ENCODE measurements at places on chromosomes 16 and 17. TPM values are rescaled to one million over a fixed set of nuclear protein-coding genes. Genes with fewer than 3 reads are reported as not detected.

The SULT1A1 gene
- total RNA-seq = 12.4 TPM

The KRT16 gene
- not detected for total RNA-seq

The ARL5C gene
- total RNA-seq = not detected

The ADAM11 gene
- total RNA-seq = 0.90 TPM

- H3K4me3 ChIP-seq = peak overlapping the region; percentile 70
- H3K4me1 ChIP-seq = peaks cover 30% of the 10 kb centered on the region
- H3K27ac ChIP-seq = peak overlapping the region; percentile 44
- H3K36me3 ChIP-seq = no peaks in the 10 kb centered on the region
- peak; percentile 46 for DNase-seq
Measured at GRCh38 chr16:68236137-68236825, 354 bp upstream of the ESRP2 start.

DNA sequence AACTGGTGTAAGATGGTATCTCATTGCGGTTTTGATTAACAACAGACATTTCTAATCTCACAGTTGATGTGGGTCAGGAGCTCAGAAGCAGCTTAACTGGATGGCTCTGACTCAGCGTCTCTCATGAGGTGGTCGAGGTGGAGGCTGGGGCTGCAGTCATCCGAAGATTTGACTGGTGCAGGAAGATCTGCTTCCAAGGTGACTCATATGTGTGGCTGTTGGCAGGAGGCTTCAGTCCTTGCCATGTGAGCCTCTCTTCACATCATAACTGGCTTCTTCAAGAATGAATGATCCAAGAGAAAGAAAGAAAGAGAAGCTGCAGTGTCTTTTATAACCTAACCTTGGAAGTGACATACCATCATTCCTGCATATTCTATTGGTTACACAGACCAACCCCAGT is 376.1 kb downstream of the SEC14L1 start:
- no peak overlapping the region for H3K27ac ChIP-seq
- H3K4me3 ChIP-seq = no peak overlapping the region
- no peaks in the 10 kb centered on the region for H3K27me3 ChIP-seq
- DNase-seq = no peak

DNA sequence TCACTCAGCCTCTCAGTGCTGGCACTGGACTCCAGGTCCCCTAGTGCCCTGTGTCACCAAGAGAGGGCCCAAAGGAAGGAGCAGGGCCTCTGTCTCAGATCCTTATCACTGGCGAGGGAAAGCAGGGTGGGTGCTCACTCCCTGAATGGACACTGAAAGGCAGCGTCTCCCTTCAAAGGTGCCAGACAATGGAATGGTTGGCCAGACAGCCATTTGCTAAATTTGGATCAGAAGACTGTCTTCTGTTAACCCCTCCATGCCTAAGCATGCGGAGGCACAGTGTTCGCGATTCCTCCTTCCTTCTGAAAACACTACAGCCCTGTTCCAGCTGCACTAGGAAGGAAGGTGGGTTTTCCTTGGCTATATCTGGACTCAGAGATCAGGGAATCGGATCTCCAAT is 48.4 kb downstream of the SRCIN1 start:
- no peak overlapping the region for H3K4me3 ChIP-seq
- H3K27me3 ChIP-seq = peaks cover 12% of the 10 kb centered on the region
- no peaks in the 10 kb centered on the region for H3K36me3 ChIP-seq
- H3K4me1 ChIP-seq = peaks cover 26% of the 10 kb centered on the region
- no peak overlapping the region for H3K27ac ChIP-seq

DNA sequence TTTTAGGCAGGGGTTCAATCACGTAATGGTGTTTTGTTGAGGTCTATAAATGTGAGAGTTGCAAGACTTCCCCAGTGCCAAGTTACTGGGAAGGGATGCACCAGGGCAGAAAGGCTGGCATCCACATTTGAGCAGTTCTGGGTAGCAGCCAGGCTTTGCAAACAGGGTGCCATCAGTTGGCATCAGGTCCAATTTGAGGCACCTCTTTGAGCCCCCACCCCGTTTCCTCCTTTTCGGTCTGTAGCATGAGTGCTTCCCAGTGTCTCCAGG is 142.6 kb upstream of the CACNG5 start:
- DNase-seq = no peak
- peaks cover 57% of the 10 kb centered on the region for H3K36me3 ChIP-seq
- no peak overlapping the region for H3K27ac ChIP-seq

GRCh38 chr17:31558748-31559583 is 167.5 kb downstream of the RAB11FIP4 start:
- H3K27ac ChIP-seq = no peak overlapping the region
- H3K4me1 ChIP-seq = peaks cover 6% of the 10 kb centered on the region
- no peaks in the 10 kb centered on the region for H3K27me3 ChIP-seq

- no peak for DNase-seq
- H3K27ac ChIP-seq = no peak overlapping the region
- H3K27me3 ChIP-seq = no peaks in the 10 kb centered on the region
- H3K4me3 ChIP-seq = no peak overlapping the region
- H3K4me1 ChIP-seq = no peaks in the 10 kb centered on the region
Measured at GRCh38 chr16:28999577-28999976, 14.7 kb downstream of the LAT start.

DNA sequence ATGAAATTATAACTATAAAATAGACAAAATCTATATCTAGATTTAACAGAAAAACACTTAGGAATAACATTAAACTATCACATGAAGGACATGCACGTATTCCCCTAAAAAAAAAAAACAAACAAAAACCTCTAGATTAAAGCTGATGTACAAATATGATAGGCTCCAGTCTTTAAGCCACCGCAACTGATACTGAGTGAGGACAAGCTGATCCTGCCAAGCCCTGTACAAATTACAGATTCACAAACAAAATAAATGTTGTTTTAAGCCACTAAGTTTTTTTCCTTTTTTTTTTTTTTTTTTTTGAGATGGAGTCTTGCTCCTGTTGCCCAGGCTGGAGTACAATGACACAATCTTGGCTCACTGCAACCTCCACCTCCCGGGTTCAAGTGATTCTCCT is 35.3 kb downstream of the SMURF2 start:
- peaks cover 46% of the 10 kb centered on the region for H3K4me1 ChIP-seq
- no peaks in the 10 kb centered on the region for H3K27me3 ChIP-seq
- DNase-seq = no peak
- no peak overlapping the region for H3K4me3 ChIP-seq
- H3K36me3 ChIP-seq = no peaks in the 10 kb centered on the region
- H3K27ac ChIP-seq = no peak overlapping the region

DNA sequence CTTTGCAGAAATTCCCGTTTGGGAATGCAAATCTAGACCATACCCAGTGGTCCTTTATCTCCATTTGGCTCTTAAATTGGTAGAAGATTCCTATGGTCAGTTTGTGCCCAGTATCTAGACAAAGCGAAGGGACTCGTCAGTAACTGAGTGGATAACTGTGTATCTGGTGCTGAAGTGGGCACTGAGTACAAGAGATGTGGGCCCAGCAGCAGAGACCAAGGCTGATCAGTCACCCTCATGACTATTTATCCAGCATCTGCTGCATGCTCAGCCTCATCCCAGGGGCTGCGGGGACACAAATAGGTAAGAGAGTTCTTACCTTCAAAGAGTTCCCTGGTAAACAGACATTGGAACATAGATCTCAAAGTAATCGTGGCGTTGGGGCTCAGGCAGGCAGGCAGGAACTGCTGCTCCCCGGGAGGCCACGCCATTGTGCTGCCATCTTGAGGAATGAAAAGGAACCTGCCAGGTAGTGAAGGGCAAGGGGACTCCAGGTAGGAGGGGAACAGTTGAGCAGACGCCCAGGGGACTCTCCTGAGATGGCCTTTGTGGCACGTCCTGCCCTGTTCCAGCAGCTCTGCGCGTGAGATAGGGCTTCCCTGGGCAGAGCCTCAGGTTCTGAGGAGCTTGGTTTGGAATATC is 10.3 kb downstream of the NT5M start:
- peak; percentile 76 for DNase-seq
- peaks cover 3% of the 10 kb centered on the region for H3K4me1 ChIP-seq
- H3K27ac ChIP-seq = no peak overlapping the region
- no peaks in the 10 kb centered on the region for H3K36me3 ChIP-seq

DNA sequence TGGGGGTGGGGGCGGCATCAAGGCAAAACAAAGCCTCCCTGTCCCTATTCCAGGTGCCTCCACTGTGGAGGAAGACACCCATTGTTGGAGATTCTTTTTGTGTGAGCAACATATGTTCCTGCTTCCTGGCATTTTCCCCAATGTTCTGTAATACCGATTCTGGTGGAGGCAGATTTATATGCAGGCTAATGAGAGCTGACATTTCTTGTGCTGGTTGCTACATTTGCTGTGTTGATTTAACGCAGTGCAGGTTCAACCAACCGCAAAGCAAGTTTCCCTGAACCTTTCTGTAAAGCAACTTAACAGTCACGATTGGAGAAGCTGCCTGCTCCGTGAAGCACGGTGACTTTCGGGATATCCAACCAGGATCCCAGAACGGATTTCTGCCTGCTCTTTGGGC is 260.5 kb downstream of the CBLN1 start:
- no peaks in the 10 kb centered on the region for H3K4me1 ChIP-seq
- H3K4me3 ChIP-seq = no peak overlapping the region
- H3K27me3 ChIP-seq = no peaks in the 10 kb centered on the region
- H3K27ac ChIP-seq = no peak overlapping the region
- H3K36me3 ChIP-seq = no peaks in the 10 kb centered on the region

GRCh38 chr16:50685462-50686063 is 4.5 kb upstream of the SNX20 start:
- no peak for DNase-seq
- H3K36me3 ChIP-seq = no peaks in the 10 kb centered on the region
- H3K4me3 ChIP-seq = no peak overlapping the region
- peaks cover 66% of the 10 kb centered on the region for H3K4me1 ChIP-seq

DNA sequence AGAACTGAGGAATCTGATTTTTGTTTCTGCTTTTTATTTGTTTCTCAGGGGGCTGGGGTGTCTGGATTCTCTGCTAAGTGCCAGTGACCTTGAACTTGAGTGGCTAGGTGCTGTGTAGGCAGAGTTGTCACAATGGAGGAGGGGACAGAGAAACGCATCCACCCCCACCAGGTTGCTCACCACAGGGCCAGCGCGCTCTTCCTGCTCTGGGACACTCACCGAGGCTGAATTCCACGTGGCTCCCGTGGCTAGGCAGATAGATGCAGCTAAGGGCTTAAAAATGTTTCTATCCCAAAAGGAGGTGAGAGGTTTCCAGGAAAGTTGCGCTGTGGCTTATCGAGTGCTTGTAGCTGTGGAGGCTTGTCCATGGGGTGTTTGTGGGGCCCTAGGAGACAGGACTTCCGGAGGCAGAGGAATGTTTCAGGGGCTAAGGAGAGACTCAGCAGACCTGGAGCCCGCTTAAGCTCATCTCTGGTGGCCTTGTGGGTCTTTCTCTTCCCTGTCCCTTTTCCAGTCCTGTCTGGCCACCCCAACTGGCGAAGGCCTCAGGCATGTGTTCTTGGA is 36.8 kb downstream of the ADCY7 start:
- H3K27ac ChIP-seq = no peak overlapping the region
- no peak for DNase-seq
- H3K4me3 ChIP-seq = no peak overlapping the region
- H3K4me1 ChIP-seq = no peaks in the 10 kb centered on the region

GRCh38 chr17:50973557-50974494 is 107.7 kb upstream of the TOB1 start:
- H3K4me1 ChIP-seq = peaks cover 17% of the 10 kb centered on the region
- no peak overlapping the region for H3K27ac ChIP-seq
- H3K36me3 ChIP-seq = peaks cover 22% of the 10 kb centered on the region
- no peak for DNase-seq
- no peak overlapping the region for H3K4me3 ChIP-seq

Measured in CD4-positive, alpha-beta memory T cell (primary cell).